ENCODE measurements at places on chromosomes 3 and 15.

- DNase-seq: no peak
Measured at GRCh38 chr3:10269443-10269842, 21.2 kb downstream of the TATDN2 start.

DNA sequence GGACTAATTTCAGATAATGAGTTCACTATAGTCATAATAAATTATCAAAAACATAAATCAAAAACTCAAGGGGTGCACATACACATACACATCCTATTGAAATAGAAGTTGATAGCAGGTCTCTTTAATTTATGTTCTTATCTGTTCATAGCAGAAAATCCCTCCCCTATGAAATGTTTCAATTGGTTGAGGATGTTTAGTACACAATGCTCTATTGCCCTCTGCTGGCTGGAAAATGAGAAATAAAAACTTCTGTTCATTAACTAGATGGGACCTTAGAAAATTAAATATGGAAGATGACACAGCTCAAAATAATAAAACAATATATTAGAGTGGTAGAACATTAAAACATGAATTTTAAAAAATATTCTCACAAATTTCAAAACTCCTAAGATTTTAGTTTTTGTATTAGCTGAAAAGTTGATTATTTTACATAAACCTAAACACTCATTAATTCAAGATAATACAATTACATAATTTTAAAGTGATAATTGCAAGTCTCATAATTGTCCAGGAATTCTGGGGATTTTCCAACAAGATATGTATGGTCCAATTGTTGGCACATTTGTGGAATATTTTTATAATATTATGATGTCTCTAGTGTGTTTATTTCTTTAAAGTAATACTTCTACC is 735.0 kb downstream of the ROBO1 start:
- DNase-seq: no peak

DNA sequence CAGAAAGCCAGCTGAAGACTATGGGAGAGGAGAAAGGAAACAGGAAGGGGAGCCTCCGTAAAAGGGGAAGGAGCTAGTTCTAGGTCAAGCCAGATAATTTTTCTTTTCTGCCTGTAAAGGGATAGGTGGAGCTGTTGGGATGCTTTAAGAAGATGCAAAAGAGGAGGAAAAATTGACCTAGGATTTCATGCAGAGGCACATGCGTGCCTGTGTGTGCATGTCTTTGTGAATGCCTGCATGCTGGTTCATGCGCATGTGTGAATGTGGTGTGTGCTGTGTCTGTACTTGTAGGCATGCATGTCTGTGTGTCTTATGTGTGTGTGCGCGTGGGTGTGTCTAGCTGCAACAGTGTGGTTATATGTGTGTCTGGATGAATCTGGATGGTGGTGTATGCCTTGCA is 27.3 kb downstream of the CCDC33 start:
- DNase-seq: no peak

GRCh38 chr3:107632576-107632975 is 109.8 kb downstream of the BBX start:
- DNase-seq: no peak

DNA sequence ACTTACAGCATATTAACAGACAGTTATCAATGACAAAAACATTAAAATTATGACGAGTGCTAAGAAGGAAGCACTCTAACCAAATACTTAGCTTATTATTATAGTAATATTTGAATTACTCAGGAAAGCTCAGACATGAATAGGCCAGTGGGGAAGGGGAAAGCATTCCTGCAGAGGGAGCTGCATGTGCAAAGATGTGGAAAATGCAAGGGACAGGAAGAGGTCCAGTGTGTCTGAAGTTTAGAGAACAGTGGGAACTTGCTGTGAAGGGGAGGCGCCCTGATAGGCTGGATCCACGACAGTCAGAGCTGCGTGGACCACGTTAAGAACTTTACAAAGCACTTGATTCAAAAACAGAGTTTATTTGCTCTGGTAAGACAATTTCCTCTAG is 1.2 kb upstream of the SPICE1 start:
- DNase-seq: no peak

GRCh38 chr15:65310431-65311137 is 6.1 kb downstream of the RNU5B-1 start:
- DNase-seq: no peak

DNA sequence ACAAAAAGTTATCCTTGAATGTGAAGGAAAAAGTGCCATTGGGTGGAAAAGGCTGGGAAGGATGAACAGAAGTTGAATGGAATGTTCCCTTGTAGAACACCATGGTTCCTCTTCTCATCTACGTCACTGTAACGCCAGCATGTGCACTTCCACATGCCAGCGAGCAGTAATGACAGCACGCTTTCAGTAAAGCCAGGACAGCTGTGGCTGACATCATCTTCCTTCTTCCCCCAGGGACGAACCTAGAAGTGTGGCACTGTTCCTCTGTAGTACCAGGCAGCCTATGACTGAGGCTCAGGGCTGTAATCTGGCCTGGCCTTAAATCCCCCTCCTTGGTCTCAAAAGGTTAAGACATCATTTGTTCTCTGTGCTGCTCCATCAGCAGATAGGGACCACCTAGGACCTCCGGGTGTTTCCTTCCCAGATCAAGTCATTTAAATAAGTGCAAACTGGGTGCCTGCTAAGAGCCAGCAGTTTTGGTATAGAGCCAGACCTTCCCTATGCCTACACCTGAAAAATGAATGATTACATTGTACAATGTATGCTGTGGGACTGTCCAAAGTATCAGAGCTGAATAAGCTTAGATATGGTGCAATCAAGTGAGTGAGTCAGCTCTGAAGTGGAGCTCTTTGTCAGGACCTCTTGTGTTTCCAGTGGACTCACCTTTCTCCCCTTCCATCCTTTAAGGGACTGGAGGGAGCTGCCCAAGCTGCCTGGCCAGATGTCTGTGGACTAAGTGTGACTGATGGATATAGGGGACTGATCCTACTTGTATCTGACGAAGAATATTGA is 5.6 kb upstream of the SRPRB start:
- no peak for DNase-seq

Data from activated CD8-positive, alpha-beta memory T cell treated with anti-CD3 and anti-CD28 coated beads for 24 hours (primary cell).